SK-MEL-5 (cell line): ENCODE measurements at places on chromosomes 5 and 9.
A peak's percentile ranks its signal among the peaks of the same experiment; 100 is the strongest.

GRCh38 chr5:34632807-34633422, 23.2 kb upstream of the RAI14 start:
- DNase-seq, result no peak

DNA sequence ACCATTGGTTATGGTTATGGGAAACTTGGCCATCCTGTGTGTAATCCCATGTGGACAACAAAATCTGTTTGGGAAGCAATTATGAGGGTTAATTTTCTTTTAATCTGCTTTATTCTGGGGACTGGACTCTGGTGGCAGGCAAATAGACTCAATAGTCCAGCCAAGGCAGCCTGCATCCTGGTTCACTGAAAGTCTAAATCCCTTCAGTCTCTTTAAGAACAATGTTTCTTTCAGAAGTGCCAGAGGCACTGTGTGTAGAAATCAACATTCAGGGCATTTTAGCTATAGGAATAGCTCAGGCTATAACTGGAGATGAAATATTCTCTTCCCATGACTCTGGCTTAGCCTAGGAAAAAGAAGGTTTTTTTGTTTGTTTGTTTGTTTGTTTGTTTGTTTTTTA, 118.0 kb downstream of the SPATA31D1 start:
- peak; percentile 24 for DNase-seq

DNA sequence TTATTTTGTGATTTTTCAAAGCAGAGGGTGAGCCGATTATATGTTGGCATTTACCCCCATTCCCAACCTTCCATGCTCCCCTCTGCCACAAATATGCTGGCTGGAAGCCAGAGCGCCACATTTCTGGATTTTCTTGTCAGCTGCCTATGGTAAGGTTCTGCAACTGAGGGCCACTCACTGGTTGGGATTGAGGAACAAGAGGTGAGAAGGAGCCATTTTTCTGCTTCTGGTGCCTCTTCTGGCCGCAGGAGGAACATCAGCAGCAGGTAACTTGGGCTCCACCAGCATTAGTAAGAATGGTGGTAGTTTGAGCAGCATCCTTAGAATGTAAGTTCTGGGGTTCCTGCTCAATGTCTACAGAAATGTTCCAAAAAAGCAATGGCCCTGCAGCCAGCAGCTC, 159.5 kb upstream of the MAST4 start:
- peak; percentile 46 for DNase-seq

- no peak for DNase-seq
Observed at GRCh38 chr5:124997186-124997893, 250.9 kb upstream of the ZNF608 start.

DNA sequence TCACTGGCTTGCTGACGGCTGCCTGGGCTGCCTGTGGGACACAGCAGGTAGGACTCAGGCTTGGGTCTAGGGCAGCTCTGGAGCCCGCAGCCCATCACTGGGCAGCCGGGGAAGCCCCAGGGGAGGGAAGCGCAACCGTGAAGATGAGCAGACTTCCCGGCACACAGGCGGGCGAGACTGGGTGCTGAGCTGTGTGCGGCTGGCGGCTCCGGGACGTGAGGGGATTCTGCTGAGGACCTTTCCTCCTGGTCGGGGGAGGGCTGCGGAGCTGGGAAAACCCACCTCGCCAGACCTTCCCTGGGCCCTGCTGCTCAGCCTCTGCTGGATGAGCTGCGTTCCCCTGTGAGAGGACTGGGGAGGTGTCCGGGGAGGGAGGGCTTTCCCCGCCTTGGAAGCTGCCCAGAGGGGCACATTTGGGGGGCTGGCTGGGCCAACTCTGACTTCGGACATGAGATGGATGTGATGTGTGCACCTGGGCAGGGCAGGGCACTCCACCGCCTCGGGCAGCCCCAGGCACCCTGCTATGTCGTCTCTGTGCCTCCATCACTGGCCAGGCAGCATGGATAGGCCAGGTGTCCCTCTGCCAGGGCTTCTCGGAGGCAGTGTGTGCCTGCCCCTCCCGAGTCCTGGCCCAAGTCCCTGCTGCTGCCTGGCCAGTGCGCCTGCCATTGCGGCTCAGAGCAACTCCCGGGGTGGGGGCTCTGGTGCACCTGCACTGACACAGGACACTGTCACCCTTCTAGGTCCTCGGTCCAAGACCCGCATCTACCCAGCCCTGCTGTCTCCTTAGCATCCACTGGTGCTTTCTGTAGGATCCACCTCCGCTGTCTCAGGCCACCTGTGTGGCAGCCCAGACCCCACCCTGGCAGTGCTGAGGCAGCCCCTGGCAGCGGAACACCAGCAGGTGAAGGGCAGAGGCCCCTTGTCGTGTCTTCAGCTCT, 66.4 kb downstream of the COL5A1 start:
- no peak for DNase-seq

GRCh38 chr9:79809931-79810330, 238.2 kb downstream of the TLE4 start:
- DNase-seq, result no peak

DNA sequence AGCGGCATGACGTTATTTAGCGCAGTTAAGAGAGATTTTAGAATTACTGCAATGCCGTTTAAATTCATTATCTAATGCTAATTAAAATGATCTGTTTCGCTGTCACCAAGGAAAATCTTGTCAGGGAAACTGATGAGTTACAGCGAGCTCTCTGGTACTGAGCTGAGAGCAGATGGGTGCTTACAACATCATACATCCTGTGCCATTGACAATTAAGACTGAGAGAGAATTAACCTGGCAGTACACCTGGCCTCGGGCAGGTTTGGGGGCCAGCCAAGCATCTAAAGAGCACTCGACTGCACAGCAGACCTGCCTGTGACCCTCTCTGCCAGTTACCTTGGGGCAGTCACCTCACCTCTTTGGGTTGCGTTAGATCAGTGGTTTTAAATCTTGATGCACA, 55.0 kb downstream of the PUM3 start:
- no peak for DNase-seq

DNA sequence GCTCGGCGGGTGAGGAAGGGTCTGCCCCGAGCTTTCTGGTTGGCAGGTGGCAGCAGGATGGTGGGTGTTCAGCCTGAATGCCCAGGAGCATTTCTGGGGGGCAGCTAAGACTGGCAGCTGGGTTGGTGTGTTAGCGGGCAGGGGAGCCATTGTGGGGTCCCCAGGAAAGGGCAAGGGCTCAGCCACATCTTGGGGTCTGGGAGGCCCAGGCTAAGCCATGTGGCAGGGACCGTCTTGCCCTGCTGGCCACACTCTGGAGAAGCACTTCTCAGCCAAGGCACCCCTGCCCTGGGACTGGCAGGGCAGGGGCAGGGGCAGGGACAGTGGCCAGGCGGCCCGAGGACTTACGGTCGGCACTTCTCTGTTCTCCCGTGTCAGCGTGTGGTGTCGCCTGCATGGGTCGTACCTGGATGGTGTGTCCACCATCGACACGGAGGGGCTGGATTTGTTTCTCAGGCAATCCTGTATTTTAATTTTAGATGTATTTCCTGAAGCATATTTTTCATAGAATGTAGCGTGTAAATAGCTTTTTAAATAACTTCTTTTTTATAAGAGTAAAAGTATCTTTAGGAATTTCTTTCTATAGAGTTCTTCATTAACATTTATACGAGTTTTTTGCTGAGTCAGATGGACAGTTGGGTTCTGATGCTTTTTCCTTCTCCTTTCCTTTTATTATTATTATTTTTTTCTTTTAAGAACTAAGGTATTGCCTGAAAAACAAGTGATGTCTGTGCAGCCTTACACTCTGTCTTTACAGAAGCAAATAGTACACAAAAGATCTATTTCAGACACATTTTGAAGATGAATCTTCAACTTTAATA, 102.0 kb downstream of the PHF2 start:
- DNase-seq, result no peak

- no peak for DNase-seq
Observed at GRCh38 chr5:173314166-173314952, 13.9 kb downstream of the STC2 start.

DNA sequence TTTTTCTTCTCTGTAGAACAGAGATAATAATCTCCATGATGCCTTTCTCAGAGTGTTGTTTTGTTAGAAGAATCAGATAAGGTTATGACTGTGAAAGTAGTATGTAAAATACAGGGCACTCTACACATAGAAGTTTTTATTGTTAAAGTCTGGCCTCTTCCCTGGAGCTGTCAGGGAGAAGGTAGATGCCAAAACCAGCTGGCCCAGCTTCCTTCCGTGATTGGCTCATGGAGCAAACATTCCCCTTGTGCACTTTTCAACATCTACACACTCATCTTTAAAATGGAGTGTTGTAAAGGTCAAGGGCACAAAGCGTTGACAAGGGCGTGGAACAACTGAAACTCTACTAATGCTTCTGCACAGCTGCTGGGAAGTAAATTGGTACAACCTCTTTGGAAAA, 7.4 kb upstream of the RNF183 start:
- no peak for DNase-seq

- no peak for DNase-seq
Observed at GRCh38 chr5:177357459-177358351, at the start of gene RGS14. TSS of gene RGS14 (plus strand) at chr5:177357924. CDS start at chr5:177358025, 101 bp downstream.

GRCh38 chr9:88826771-88827181, 164.5 kb upstream of the S1PR3 start:
- DNase-seq, result no peak

- DNase-seq, result peak; percentile 66
Observed at GRCh38 chr5:141192110-141192725, at the start of gene PCDHB10. TSS of gene PCDHB10 (plus strand) at chr5:141192353. CDS start at chr5:141192553, 200 bp downstream.

- DNase-seq, result no peak
Observed at GRCh38 chr9:3191715-3192114, 334.1 kb downstream of the RFX3 start.

- DNase-seq, result no peak
Observed at GRCh38 chr5:116864157-116864837, 289.7 kb upstream of the SEMA6A start.

GRCh38 chr9:13274886-13275641, 4.4 kb downstream of the MPDZ start:
- peak; percentile 4 for DNase-seq

DNA sequence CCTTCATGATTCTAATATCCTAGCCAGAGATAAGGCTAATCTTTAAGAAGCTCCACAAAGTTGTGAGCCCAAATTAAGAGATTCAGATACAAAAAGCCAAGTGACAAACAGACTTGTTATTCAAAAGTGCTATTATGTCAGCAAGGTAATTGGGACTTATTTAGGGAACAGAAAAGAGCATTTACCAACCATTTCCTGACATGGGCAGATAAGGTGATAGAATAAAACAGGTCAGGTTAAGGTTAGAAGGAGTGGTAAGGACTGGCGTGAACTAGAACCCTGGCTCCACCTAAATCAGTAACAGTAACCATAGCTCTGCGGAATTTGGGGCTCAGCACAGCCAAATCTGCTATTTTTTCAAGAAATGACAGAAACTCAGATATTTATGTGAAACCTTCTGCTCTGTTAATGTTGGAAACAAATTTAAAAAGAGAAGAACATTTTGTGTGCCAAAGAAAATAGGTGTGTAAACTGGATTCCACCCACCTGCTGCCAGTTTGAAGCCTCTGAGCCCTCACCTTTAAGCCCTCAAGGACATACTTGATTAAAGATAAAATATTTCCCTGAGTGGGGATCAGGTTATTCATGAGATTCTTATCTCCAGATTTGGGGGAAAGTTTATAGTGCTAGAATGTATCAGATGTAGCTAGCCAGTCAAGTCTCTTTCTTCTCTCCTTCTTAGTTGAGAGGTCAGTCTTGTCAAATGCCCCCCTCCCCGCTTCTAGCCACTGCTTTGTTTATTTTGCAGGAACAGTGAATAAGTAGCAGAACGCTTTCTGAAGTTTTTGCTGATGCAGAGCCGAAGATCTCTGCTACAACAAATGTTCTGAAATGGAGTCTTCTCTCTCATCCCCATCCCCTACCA, 10.2 kb upstream of the ERMP1 start:
- no peak for DNase-seq

- DNase-seq, result no peak
Observed at GRCh38 chr9:70832492-70832891, 288.9 kb downstream of the TRPM3 start.

- DNase-seq, result no peak
Observed at GRCh38 chr5:179867476-179867875, 8.9 kb upstream of the MRNIP start.

- DNase-seq, result peak; percentile 97
Observed at GRCh38 chr5:117103703-117104102, 529.1 kb upstream of the SEMA6A start.

DNA sequence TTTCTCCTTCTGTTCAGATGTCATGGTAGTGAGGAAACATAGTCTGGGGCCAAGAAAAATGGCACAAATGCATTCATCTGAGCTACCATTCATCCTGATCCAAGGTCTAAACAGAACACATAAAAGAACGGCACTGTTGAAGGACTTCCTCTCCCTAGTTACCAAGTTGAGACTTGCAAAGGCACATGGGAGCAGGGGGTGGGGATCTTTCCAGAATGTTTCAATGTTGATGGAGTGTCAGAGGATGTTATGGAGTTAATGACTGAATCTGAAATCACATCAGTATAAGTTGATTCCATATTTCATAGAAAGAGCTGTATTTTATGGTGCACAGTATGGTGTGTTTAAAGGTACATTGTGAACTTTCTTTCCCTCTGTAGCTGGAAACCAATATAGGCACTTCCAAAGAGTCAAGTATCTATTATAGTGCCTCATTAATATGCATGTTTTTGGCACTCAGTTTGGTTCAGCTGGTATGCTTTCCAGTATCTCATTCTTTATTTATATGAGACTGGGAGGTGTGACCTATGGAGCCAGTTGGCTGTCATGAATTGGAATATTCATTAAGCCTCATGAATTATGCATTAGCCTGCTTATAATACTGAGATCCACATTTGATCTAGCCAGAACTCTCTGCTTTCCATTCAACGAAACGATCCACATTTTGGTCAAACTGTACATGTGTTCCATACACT, 603.0 kb downstream of the NR2F1-AS1 start:
- DNase-seq, result no peak

- DNase-seq, result peak; percentile 36
Observed at GRCh38 chr9:124941679-124942561, 1.0 kb upstream of the GOLGA1 start.

GRCh38 chr5:160976181-160976580, 124.2 kb upstream of the ATP10B start:
- DNase-seq, result no peak

GRCh38 chr9:10254338-10254737, 358.5 kb downstream of the PTPRD start:
- no peak for DNase-seq

GRCh38 chr9:111413996-111414395, 70.2 kb downstream of the ECPAS start:
- DNase-seq, result no peak

GRCh38 chr5:55205001-55205400, 22.1 kb downstream of the MCIDAS start:
- DNase-seq, result no peak

GRCh38 chr5:102975045-102975444, 144.9 kb downstream of the GIN1 start:
- no peak for DNase-seq
